Stimulated activated CD4-positive, alpha-beta T cell treated with anti-CD3 and anti-CD28 coated beads, Interleukin-2, amount 100 ng/mL, for 48 hours (primary cell): ENCODE measurements at places on chromosomes 11 and 22.

- DNase-seq: no peak
Observed at GRCh38 chr11:30197869-30198268, 32.9 kb upstream of the FSHB start.

DNA sequence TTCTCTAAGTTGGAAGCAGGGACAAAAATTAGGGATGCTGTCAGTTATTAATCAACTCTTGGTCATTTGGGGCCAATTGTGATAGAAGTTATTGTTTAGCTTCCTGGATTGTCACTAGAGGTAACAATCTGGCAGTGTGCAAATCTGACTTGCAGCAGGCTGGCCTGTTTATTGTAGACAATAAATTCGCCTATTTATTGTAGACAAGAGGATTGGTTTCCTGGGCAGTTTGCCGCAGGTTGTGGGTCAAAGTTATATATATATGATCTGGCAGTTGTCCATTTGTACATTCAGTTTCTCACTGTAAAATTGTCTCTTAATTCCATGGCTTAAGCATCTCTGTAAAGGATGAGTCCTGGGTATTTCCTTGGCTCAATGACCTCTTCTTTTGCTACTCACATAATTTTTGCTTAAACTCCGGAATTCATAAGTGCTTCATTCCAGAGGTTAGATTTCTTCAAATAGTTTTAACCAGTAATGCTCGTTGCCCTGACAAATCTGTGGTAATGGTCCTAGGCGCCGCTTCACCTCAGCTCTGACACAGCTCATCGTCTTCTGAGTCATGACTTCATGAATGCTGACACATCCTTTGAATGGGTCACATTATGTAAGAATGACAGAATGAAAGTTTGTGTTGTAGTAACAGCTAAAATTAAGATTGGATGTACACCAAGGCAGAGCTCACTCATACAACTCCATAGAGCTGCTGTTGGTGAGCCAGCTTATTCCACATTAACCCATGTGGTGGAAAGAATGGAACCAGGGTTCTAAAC is 7.8 kb upstream of the MMP3 start:
- no peak for DNase-seq

DNA sequence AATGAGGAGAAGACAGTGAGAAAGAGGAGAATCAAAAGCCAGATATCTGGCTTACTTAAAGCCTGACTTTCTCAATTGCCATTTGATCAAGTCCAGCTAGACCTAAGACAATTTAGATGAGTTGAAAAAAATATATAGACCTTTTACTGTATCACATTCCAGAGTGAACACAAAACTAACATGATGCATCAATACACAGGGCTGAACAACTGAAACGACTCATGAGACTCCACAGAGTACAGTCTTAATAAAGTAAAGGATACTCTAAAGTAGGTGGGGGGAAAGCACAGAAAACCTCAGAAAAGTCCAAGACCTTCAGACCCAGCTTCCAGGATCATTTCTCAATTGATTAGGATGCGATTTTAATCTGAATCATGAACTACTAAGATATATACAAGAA is 95.3 kb upstream of the OR9G4 start:
- no peak for DNase-seq

- no peak for DNase-seq
Observed at GRCh38 chr11:123191939-123192338, 3.1 kb downstream of the CLMP start.

- DNase-seq: no peak
Observed at GRCh38 chr11:32005786-32006416, 85.0 kb upstream of the RCN1 start.

- DNase-seq: no peak
Observed at GRCh38 chr11:121213362-121213893, 79.1 kb upstream of the SC5D start.

DNA sequence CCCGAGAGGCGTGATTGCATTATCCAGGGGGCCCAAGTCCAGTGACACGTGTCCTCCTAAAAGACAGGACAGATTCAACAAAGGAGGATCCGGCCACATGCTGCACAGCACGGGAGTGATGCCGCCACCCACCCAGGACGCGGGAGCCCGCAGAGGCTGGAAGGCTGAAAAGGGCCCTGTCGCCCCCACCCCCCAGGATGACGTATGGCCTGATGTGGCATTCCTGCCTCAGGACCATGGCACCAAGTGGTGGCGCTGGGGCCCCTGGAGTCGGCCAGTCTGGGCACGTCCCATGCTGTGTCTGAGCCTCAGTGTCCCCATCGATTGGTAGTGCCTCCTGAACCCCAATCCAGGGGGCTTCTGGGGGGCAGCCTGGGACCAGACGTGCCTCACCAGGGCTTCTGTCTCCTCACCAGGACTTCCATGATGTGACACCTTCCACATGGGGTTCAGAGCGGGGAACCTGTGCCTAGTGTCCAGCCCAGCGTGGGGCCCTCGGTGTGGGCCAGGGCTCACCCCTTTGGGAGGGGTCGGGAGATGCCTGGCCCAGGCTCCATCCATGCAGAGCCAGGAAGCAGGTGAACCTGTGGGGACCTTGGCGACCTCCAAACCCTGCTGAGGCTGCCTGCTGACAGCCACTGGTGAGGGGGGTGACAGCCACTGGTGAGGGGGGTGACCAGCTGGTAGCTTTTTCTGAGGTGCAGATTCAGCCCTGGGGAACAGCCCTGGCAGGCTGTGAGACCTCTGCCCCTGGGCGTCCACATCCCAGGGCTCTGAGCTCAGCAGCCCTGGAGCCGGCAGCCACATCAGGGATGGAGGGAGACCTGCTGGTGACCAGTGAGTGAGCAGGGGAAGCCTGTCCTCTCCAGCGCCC is 75.3 kb downstream of the KCNQ1 start:
- DNase-seq: no peak

DNA sequence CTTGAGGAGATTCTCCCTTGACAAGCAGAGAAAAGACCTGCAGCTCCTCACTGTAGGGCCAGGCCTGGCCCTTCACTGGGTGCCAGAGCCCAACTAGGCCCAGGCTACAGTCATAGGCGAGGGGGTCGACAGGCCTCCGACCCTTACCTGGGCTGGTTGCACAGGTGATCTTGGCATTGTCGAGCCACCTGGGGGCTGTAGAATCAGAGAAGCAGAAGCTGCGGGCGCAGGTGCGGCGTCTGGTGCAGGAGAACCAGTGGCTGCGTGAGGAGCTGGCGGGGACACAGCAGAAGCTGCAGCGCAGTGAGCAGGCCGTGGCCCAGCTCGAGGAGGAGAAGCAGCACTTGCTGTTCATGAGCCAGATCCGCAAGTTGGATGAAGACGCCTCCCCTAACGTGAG is 6.9 kb upstream of the RAB1B start:
- no peak for DNase-seq
